Testis (tissue), 5 donors: ENCODE measurements at places on chromosomes 3 and 15.

GRCh38 chr3:100007313-100007712 is 107.0 kb downstream of the FILIP1L start:
- no peak overlapping the region for H3K27ac ChIP-seq
- H3K36me3 ChIP-seq: no peaks in the 10 kb centered on the region

GRCh38 chr3:54426381-54426780 is 304.0 kb downstream of the CACNA2D3 start:
- no peaks in the 10 kb centered on the region for H3K36me3 ChIP-seq
- no peaks in the 10 kb centered on the region for H3K27me3 ChIP-seq
- DNase-seq: no peak
- no peak overlapping the region for H3K4me3 ChIP-seq
- no peaks in the 10 kb centered on the region for H3K4me1 ChIP-seq
- no peak overlapping the region for H3K27ac ChIP-seq

DNA sequence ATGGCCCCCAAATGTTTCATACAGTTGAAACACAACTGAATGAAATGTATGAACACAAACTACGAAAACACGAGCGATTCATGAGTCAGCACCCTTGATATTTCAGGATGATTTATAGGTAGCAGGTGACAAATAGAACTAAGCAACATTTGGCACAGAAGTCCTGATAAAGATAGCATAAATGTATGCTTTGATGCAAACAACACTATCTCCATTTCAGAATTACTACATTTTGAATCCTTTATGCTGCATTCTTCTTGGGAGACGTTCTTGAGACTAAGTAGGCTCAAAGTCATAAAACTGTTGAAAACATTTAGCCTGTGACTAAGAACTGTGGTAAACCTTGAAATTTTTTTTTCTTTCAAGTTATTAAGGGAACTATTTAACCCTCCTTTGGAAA is 200.3 kb upstream of the ICE2 start:
- H3K27ac ChIP-seq: peak overlapping the region; percentile 78
- no peaks in the 10 kb centered on the region for H3K36me3 ChIP-seq
- no peak for DNase-seq

GRCh38 chr15:70486451-70487386 is 276.6 kb downstream of the UACA start:
- no peaks in the 10 kb centered on the region for H3K4me1 ChIP-seq
- H3K27ac ChIP-seq: no peak overlapping the region
- H3K4me3 ChIP-seq: no peak overlapping the region
- H3K27me3 ChIP-seq: no peaks in the 10 kb centered on the region

GRCh38 chr3:63043631-63044030 is 168.4 kb upstream of the CADPS start:
- no peak for DNase-seq
- H3K27ac ChIP-seq: no peak overlapping the region
- H3K4me3 ChIP-seq: no peak overlapping the region
- H3K27me3 ChIP-seq: no peaks in the 10 kb centered on the region

GRCh38 chr3:13723676-13724207 is 156.1 kb downstream of the WNT7A start:
- H3K4me3 ChIP-seq: no peak overlapping the region
- no peaks in the 10 kb centered on the region for H3K27me3 ChIP-seq
- H3K36me3 ChIP-seq: no peaks in the 10 kb centered on the region
- no peak for DNase-seq
- H3K4me1 ChIP-seq: no peaks in the 10 kb centered on the region

DNA sequence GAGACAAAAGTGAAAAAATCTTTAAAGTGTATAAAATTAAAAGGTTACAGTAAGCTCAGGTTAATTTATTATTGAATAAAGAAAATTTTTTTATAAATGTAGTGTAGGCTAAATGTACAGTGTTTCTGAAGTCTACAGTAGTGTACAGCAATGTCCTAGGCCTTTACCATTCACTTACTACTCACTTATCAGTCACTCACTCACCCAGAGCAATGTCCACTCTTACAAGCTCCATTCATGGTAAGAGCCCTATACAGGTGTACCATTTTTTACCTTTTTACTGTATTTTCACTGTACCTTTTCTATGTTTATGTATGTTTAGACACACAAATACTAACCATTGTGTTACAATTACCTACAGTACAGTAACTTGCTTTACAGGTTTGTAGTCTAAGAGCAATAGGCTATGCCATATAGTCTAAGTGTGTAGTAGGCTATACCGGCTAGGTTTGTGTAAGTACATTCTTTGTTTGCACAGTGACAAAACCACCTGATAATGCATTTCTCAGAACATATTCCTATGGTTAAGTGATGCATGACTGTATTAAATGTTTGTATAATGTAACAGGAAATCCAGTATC is 38.1 kb upstream of the NECTIN3 start:
- no peak overlapping the region for H3K27ac ChIP-seq
- H3K36me3 ChIP-seq: no peaks in the 10 kb centered on the region
- H3K27me3 ChIP-seq: no peaks in the 10 kb centered on the region
- no peak overlapping the region for H3K4me3 ChIP-seq
- no peak for DNase-seq

DNA sequence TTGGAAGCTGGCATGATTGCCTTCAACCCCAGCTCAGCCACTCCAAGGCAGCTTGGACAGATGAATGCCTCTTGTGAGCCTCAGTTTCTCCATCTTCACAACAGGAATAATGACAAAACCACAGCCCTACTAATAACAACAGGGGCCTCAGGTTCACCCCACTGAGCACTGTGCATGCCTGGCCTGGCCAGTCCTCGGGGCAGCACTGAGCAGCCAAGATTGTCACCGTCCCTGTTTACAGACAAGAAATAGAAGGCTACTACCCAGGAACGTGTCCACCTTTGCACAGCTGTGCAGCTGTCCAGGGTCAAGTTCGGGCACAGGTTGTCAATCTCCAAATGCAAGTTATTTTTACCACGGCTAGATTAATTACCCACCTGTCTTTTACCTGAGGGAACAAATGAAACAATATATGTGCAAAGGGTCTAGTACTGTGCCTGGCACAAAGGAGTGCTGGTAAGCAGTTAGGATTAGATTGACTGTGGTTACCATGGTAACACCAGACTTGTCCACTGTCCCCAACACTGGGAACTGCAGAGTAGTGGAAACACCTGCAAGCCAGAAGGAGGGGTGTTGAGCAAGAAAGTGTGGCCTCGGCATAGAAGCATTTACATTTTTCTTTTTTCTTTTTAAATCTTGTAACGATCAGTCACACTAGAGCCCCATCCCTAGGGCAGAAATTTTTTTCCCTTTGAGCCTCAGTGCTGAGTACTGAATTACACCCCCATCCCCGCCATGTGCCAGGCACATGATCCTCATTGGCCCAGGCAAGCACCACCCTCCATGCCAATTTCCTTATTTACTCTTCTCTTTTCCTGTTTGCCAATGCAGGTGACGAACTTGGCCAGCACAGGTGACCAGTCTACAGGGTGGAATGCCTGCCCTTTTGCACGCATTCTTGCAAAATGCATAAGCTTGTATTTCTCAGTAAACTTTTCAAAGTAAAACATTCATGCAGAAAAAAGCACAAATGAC is 66.3 kb upstream of the SLC6A6 start:
- no peaks in the 10 kb centered on the region for H3K4me1 ChIP-seq
- H3K36me3 ChIP-seq: no peaks in the 10 kb centered on the region
- no peaks in the 10 kb centered on the region for H3K27me3 ChIP-seq
- H3K27ac ChIP-seq: no peak overlapping the region
- DNase-seq: no peak

- no peak for DNase-seq
- no peak overlapping the region for H3K4me3 ChIP-seq
- H3K27ac ChIP-seq: no peak overlapping the region
- H3K4me1 ChIP-seq: peaks cover 21% of the 10 kb centered on the region
Observed at GRCh38 chr3:48026951-48027908, 11.0 kb upstream of the MAP4 start.

DNA sequence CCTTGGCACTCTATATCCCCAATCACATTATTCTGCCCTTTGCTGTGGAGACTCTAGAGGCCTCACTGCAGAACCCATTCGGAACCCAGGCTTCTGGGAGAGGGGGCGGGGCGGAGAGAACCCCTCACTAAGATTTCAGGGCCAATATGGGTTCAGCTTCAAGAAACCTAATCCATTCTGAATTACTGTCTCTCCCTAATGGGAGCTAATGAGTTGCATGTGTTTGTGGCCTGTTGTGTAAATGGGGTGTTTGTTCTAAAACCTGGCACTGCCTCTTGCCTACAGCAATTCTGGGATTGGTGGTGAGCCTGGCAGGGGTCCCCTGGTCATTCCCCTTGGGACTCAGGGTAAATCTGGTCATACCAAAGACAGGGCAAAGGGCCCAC is 605 bp upstream of the RASL12 start:
- no peak for DNase-seq
- H3K4me1 ChIP-seq: peaks cover 62% of the 10 kb centered on the region
- peak overlapping the region; percentile 75 for H3K4me3 ChIP-seq
- H3K27ac ChIP-seq: peak overlapping the region; percentile 86
- no peaks in the 10 kb centered on the region for H3K36me3 ChIP-seq

DNA sequence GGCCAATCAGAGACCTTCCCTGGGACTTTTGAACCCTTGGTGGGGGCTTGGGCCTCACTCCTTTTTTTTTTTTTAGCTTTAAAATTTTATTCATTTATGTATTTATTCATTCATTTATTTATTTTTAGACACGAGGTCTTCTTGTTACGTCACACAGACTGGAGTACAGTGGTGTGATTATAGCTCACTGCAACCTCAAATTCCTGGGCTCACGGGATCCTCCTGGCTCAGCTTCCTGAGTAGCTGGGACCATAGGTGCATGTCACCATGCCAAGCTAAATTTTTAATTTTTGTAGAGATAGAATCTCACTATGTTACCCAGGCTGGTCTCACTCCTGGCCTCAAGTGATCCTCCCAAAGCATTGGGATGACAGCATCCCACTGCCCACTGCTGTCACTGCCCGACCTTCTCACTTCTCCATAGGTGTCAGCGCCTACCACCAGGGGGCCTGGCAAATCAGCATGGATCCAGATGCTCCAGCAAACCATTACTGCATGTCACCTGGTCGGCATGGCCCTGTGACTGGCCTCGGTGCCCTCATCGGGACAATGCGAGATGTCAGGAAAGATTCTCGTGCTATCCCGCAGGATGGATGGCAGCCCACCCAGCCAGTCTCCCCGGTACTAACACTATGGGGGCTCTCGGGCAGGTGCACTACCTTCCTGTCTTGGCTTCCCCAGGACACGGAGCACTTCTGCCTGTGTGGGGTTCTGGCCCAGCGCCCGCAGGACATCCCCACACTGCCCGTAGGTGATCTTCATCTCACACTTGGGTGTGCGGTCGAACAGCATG is 3.0 kb downstream of the MYL3 start:
- no peak overlapping the region for H3K27ac ChIP-seq
- H3K4me3 ChIP-seq: no peak overlapping the region
- peak; percentile 17 for DNase-seq

DNA sequence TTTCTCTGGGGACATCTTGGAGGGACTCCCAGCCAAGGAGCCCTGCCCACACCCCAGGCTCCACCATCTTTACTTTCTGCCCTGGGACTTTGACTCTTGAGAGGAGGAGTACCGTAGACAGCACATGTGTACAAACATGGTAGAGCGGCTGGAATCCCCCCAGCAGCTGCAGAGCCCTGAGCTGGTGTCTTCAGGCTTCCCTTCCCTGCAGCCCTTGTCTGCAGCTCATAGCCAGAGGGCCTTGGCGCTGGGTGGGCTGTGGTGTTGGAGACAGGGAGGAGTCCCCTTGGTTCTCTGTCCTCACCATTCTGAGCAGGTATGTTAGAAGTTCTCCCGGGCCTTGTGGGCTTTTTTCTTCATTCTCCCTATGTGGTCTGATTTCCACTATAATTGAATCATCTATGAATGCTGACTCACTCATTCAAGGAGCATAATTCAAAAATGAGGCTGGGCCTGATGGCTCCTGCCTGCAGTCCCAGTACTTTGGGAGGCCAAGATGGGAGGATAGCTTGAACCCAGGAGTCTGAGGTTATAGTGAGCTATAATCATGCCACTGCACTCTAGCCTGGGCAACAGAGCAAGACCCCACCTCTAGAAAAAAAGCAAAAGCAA is 97.8 kb upstream of the MEF2A start:
- peaks cover 7% of the 10 kb centered on the region for H3K4me1 ChIP-seq
- H3K27me3 ChIP-seq: no peaks in the 10 kb centered on the region
- no peaks in the 10 kb centered on the region for H3K36me3 ChIP-seq
- H3K4me3 ChIP-seq: no peak overlapping the region
- no peak for DNase-seq
- no peak overlapping the region for H3K27ac ChIP-seq

GRCh38 chr3:197286678-197287077 is 11.7 kb downstream of the DLG1 start:
- H3K27ac ChIP-seq: no peak overlapping the region
- no peaks in the 10 kb centered on the region for H3K4me1 ChIP-seq
- DNase-seq: no peak
- H3K36me3 ChIP-seq: peaks cover 2% of the 10 kb centered on the region
- no peak overlapping the region for H3K4me3 ChIP-seq
- no peaks in the 10 kb centered on the region for H3K27me3 ChIP-seq

- no peak for DNase-seq
- H3K27me3 ChIP-seq: no peaks in the 10 kb centered on the region
- H3K4me1 ChIP-seq: no peaks in the 10 kb centered on the region
- no peaks in the 10 kb centered on the region for H3K36me3 ChIP-seq
Observed at GRCh38 chr3:189292667-189293484, 121.1 kb downstream of the TPRG1 start.

GRCh38 chr15:44719293-44719999 is 8.1 kb downstream of the B2M start:
- H3K36me3 ChIP-seq: no peaks in the 10 kb centered on the region
- H3K27ac ChIP-seq: no peak overlapping the region
- H3K4me1 ChIP-seq: no peaks in the 10 kb centered on the region
- H3K27me3 ChIP-seq: no peaks in the 10 kb centered on the region
- no peak overlapping the region for H3K4me3 ChIP-seq
- no peak for DNase-seq

- no peak for DNase-seq
- no peaks in the 10 kb centered on the region for H3K27me3 ChIP-seq
- no peak overlapping the region for H3K4me3 ChIP-seq
- H3K4me1 ChIP-seq: no peaks in the 10 kb centered on the region
- H3K27ac ChIP-seq: no peak overlapping the region
Observed at GRCh38 chr3:171586274-171586673, 126.1 kb upstream of the TNIK start.

DNA sequence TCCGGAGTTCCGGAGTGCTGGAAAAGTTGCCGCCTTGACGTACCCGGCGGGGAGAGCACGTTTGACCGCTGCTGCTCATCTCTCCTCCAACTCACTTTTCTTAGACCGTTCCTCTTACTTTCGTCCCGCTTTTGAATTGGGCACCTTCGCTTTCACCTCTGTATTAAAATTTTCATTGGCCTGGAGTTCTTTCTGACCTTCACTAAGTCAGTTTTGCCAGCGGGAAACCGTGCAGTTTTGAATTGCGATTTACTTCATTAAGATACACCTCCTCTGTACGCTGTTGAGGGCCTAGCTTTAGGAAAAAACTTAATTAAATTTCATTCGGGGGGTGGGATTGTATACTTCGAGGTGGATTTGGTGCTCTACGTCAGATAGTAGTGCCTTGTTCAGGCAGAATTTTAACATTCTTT is 1.3 kb downstream of the GMPS start:
- H3K36me3 ChIP-seq: no peaks in the 10 kb centered on the region

GRCh38 chr3:46722443-46722842 is 4.8 kb upstream of the PRSS50 start:
- DNase-seq: no peak
- H3K27ac ChIP-seq: no peak overlapping the region
- no peaks in the 10 kb centered on the region for H3K27me3 ChIP-seq
